ENCODE measurements at places on chromosomes 3 and 15.

DNA sequence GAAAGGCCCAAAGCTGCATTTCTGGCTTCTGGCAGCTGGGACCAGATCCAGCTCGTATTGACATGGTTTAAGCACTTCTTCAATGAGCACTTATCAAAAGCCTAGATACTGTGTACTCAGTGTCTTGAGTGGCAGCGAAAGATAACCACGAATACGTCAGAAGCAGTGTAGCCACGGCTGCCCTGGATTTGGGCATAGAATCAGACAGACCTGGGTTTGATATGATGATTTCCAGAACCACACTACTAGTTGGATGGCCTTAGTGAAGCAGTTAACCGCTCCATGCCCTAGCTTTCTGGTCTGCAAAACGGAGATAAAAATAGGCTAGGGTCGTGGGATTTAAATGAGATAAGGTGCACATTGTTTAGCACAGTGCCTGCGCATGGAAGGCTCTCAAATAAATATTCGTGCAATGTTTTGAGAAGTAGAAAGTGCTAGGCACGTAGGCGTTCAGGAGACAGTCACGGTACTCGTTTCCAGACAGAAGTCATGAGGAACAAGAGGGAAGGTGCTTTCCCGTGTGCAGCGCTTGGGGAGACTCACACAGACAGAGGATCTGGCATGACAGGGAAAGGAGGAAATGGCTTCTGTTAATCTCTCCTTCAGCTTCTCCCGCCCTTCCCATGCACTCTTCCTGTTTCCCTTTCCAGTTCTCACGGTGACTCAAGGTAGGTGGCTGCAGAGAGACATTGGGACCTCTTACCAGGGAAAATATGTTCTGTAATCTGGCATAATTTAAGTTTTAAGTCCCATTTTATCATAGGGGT lies 70.3 kb downstream of the CCNL1 start:
- H3K36me3 ChIP-seq, result no peaks in the 10 kb centered on the region
- no peak overlapping the region for H3K4me3 ChIP-seq

- peaks cover 8% of the 10 kb centered on the region for H3K4me1 ChIP-seq
- peaks cover 21% of the 10 kb centered on the region for H3K27me3 ChIP-seq
- no peak overlapping the region for H3K27ac ChIP-seq
- no peaks in the 10 kb centered on the region for H3K36me3 ChIP-seq
- H3K4me3 ChIP-seq, result no peak overlapping the region
Observed at GRCh38 chr3:66588340-66588847, 87.6 kb upstream of the LRIG1 start.

- H3K27ac ChIP-seq, result no peak overlapping the region
- no peaks in the 10 kb centered on the region for H3K4me1 ChIP-seq
- no peak overlapping the region for H3K4me3 ChIP-seq
- H3K27me3 ChIP-seq, result no peaks in the 10 kb centered on the region
- no peak for DNase-seq
- H3K36me3 ChIP-seq, result no peaks in the 10 kb centered on the region
Observed at GRCh38 chr3:170641510-170642236, 55.8 kb upstream of the SLC7A14 start.

- peak overlapping the region; percentile 74 for H3K27ac ChIP-seq
- peak overlapping the region; percentile 55 for H3K4me3 ChIP-seq
- H3K36me3 ChIP-seq, result no peaks in the 10 kb centered on the region
- peaks cover 33% of the 10 kb centered on the region for H3K4me1 ChIP-seq
- peaks cover 3% of the 10 kb centered on the region for H3K27me3 ChIP-seq
Observed at GRCh38 chr15:57323806-57324589, 52.3 kb upstream of the CGNL1 start.

DNA sequence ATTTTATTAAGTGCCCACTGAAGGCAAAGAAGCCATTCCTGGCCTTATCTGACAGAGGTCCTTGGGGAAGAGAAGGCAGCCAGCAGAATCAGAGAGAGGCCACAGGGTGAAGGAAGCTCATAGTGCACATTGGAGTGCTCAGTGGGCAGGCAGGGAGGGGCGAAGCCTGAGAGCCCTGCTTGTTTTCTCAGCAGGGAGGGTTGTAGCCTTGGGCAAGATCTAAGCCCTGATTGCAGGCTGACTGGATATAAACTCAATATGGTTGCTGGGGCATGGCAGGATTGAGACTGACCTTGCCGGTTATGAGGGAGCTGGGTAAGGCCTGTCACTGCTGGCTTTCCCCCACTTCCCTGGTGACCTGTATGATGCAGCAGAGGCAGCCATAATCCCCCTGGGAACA lies 7.5 kb upstream of the IGSF11 start:
- no peaks in the 10 kb centered on the region for H3K36me3 ChIP-seq
- H3K27ac ChIP-seq, result no peak overlapping the region
- no peak overlapping the region for H3K4me3 ChIP-seq

- no peak overlapping the region for H3K4me3 ChIP-seq
- no peaks in the 10 kb centered on the region for H3K27me3 ChIP-seq
- no peak for DNase-seq
- H3K27ac ChIP-seq, result no peak overlapping the region
- no peaks in the 10 kb centered on the region for H3K4me1 ChIP-seq
Observed at GRCh38 chr3:172312711-172313110, 135.5 kb downstream of the GHSR start.

GRCh38 chr3:13574798-13575451 lies 26.0 kb downstream of the FBLN2 start:
- no peak for DNase-seq

GRCh38 chr15:26887926-26888666 lies 21.2 kb downstream of the GABRA5 start:
- no peak for DNase-seq
- no peaks in the 10 kb centered on the region for H3K36me3 ChIP-seq
- H3K4me1 ChIP-seq, result no peaks in the 10 kb centered on the region
- H3K27ac ChIP-seq, result no peak overlapping the region
- no peak overlapping the region for H3K4me3 ChIP-seq

GRCh38 chr3:46992231-46992630 lies 12.8 kb downstream of the NBEAL2 start:
- DNase-seq, result no peak
- peaks cover 91% of the 10 kb centered on the region for H3K36me3 ChIP-seq
- H3K27me3 ChIP-seq, result no peaks in the 10 kb centered on the region
- no peak overlapping the region for H3K27ac ChIP-seq
- H3K4me3 ChIP-seq, result no peak overlapping the region

All from DND-41 (cell line).